ENCODE measurements at places on chromosomes 2 and 18.

GRCh38 chr2:17713291-17713690 lies 40.3 kb downstream of the SMC6 start:
- DNase-seq, result no peak

DNA sequence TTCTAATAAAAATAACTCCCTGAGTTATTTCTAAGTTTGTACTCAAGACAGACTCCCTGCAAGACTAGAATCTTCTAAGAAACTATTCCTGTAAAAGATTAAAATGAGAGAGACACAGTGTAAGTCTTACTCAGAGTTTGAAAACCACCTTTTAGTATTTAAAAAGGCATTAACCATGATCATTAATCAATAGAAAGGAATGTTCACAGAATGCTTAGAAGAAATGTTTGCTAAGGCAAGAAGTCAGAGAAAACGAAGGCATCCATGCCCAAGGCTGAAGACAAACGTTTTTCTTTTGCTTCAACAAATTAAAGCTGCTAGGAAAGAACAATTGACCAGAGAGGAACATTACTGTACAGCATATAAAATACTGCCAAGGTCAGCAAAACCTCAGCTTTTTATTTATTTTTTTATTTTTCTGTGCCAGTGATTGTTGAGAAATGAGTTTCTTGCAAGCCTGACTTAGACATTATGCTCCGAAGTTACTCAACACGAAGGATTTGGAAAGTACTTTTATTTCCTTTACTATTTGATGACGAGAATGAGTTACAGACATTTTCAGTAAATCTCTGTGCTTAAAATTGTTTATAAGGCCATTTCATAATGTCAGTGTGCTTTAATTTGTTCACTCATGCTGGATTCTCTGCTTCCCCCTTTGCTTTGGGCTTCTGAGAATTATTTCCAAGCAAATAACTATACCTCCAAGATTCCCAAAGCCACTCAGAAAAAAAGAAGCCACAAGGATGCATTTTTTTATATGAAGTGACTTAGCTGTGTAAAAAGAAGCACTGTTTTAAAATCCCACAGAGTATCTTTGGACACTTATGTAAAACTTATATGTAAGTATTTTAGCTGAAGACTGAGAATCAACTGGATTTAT lies 20.5 kb downstream of the RND3 start:
- no peak for DNase-seq

GRCh38 chr2:26464390-26465265 lies 13.3 kb downstream of the OTOF start:
- DNase-seq, result no peak

DNA sequence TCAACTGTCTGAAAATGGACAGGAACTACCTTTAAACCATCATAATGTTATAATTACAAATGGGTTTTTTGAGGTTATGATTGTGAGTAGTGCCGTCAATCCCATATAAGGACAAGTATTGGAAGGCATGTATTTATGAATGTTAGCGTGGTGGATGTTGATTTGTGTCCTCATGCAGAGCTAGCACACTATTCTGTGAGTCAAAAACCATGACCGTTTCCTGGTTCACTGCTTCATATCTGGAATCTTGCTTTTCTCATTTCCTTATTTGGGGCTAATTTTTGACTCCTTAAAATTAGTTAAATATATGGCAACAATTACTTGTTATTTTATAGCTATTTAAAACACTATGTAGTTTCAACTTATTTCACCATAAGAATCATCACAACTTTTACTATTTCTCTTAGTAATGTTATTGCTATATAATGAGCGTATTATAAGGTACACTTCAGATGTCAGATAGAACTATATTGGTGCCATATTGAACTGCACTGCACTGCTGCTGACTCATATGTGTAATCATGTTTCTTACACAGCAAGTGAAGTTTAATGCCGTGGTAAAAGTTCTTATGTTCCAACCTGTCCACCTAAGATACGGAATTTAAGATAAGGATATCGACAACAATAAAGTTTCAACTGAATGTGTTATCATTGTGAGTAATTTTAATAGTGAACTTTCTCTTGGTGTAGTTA lies 192.8 kb downstream of the PTGR3 start:
- no peak for DNase-seq

- peak; percentile 6 for DNase-seq
Observed at GRCh38 chr2:171598713-171599319, 76.5 kb downstream of the CYBRD1 start.

GRCh38 chr2:104430359-104430740 lies 423.6 kb upstream of the POU3F3 start:
- DNase-seq, result no peak

- DNase-seq, result no peak
Observed at GRCh38 chr2:231931481-231931915, 5.3 kb upstream of the NPPC start.

GRCh38 chr2:160305081-160305750 lies 105.1 kb upstream of the ITGB6 start:
- no peak for DNase-seq

- DNase-seq, result no peak
Observed at GRCh38 chr18:76426737-76427305, 68.2 kb downstream of the ZNF516 start.

GRCh38 chr2:239376351-239376750 lies 24.5 kb downstream of the HDAC4 start:
- no peak for DNase-seq

DNA sequence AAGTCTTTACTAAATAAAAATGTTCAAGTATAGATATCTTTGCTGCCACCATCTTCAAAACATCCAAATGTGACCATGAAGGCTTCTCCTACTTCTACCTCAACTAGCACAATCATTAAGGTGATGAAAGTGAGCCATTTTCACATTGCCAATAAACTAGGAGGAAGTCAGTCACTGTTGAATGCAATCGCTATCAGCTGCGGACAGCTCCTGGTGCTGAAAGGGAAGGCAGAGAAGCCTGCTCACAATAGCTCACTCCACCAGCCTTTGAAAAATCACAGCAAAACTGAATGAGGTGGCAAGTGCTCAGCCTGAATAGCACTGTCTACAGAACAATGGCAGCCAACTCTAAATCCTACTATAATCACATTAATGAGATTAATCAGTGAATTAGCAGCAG lies 2.2 kb downstream of the MYT1L start:
- no peak for DNase-seq

GRCh38 chr2:224354632-224355211 lies 47.2 kb downstream of the FAM124B start:
- no peak for DNase-seq

- no peak for DNase-seq
Observed at GRCh38 chr2:113229795-113230194, 48.9 kb downstream of the PAX8 start.

GRCh38 chr2:161206471-161207032 lies 46.3 kb downstream of the TANK start:
- DNase-seq, result no peak

DNA sequence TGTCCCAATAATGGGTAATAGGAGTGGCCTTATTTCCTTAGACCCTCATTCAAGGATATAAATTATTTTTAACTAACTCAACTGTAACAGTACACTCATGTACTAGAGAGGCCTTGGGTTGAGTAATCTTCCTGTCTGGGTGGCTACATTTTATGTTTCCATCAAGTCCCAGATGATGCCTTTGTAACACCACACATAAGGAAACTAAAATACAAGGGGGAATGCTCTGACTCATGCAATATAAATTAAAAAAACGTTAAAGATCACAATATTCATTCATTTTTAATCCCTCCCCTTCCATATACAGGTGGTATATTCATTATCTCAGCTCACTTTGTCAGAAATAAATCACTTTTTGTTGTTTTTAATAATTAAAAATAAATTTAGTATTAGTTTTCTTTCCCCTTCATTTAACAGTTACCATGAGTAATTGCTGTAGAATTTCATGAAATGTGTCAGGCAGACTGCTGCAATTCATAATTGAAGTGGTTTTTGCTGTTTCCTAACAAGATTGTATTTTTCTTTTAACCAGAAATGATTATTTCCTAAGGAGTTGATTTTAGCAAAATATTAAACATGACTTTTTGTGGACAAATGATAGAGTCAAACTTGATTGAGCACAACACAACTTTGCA lies 1403.6 kb downstream of the SUCLG1 start:
- no peak for DNase-seq

GRCh38 chr2:138500592-138501424 lies 762 bp upstream of the SPOPL start:
- no peak for DNase-seq

DNA sequence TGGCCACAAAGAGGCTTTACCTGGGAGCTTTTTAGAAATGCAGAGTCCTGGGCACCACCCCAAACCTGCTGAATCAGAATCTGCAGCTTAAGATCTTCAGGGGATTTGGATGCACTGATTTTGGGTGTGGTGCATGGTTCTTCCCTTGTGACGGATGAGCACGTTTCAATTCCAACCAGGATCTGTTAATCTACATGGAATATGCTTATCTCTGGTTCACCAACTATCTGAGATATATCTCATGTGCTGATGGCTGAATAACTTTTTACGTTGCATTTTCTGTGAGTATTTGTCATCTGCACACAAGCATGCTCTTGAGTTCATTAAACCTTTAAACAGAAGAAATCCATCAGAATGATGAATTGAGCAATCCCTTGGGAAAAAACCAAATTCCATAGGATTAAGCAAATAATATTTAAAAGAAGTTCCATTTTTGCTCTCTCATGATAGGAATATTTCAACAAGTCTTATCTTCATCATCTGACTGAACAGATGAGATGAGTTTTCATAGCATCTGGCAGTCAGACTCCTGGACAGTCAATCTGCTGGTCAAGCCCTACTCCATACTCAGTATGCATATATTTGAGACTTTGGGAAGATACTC lies 120.6 kb downstream of the PLB1 start:
- DNase-seq, result no peak

DNA sequence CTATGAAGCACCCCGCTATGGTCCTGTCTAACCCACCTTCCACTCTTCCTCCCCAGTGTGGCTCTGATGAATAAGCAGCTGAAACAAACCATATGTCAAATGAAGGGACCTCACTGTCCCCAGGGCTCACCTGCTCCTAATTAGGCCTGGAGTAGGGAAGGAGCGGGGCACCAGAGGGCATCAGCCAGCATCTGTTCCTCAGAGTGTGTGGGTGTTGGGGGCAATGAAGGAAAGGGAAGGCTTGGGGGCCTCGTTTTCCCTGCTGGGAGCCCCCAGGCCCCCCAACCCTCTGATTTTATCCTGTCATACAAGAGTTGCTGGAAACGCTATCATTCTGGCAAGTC lies 274.7 kb downstream of the HAUS1 start:
- no peak for DNase-seq

DNA sequence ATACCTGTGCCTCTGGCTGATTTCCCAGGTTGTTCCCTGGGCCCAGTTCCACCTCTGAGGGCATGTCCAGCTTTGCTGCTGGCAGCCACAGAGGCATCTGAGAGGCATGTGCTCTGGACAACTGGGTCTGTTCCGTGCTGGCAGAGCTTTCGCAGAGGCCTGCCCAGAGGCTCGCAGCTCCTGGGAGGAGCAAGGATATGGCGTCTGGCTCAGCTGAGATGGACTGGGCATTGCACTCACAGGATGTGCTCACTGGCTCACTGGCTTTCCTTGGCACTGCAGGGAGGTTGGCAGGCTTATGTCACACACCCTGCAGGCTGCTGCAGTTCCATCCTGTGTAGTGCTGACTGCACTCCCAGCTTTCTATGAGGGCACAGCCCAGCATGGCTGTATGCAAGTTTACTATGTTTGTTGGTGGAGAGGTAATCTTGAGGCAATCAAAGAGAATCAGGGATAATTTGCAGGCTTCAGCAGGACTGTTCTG lies 172.3 kb downstream of the PRKCE start:
- DNase-seq, result no peak

- no peak for DNase-seq
Observed at GRCh38 chr2:209511637-209512036, 87.8 kb downstream of the MAP2 start.

- no peak for DNase-seq
Observed at GRCh38 chr2:238160206-238161129, 1.7 kb downstream of the ERFE start.

DNA sequence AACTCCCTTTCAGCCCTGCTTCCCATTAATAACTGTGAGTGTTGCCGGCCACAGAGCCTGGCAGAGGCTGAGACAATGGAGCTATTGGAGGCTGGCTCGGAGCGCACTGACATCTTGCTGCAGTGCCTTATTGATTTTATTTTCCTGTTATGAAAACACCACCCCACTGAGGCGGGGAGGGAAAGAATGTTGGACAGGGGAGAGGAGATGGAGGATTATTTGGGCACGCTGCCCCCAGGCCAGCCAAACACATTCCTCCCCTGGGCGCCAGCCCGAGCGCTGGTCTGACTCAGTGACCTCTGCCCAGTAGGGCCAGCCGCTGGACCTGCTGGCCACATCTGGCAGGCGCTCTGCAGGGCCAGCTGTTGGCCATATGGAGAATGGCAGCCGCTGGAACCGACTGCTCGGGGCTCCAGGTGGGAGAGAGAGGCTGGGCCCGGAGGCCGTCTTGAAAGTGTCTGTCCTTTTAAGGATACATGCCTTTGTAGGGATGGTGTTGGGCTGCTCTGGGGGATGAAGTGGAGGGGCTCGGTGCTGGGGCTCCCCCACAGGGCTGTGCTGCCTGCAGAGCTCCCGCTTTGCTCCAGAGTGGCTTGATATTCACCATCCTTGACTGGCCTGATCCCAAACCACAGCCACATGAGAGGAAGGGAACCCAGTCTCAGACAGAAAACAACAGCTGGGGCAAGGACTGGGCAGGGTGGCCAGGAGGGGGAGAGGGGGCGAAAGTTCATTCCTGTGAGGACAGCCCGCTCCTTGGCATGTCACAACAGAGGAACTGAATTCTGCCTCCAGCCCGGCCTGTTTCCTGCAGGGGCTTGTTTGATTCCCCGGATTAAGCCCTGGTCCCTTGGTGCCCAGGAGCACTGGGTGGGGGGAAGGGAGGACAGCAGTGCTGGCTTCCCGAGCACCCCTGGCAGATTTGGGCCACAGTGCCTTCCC lies 179.0 kb downstream of the KLHL29 start:
- DNase-seq, result no peak

DNA sequence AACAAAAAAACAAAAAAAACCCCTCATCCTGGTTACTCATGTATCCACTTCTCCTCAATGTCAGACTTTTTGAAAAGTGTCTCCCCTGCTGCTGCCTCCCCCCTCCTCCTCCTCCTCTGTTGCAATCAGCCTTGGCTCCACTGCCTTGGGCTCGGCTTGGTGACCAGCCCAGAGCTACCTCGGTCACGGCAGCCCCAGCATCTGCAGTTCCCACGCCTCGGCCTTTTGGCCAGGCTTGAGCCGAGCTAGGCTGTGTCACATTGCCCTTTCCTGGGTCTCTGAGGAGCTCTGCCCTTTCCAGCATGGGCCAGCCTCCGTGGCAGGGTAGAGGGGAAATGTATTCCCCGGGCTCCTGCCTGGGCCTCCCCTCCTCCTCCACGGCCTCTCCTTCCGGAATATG lies 22.7 kb upstream of the INHBB start:
- DNase-seq, result no peak

DNA sequence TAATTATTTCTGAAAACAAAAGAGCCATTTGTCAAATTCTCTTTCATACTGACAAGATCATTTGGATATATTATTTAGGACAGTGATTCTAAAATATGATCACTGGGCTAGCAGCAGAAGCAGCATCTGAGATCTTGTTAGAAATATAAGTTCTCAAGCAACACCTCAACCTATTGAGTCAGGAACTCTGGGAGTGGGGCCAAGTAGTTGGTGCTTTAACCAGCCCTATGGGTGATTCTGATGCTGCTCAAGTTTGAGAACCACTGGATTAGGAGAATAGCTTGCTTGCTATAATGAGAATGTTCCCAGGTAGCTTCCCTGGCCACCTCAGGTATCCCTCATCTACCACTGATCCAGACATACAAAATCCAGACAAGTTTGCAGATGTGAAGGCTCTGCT lies 466.9 kb upstream of the CELF4 start:
- DNase-seq, result no peak

- DNase-seq, result no peak
Observed at GRCh38 chr2:29776406-29776805, 145.0 kb downstream of the ALK start.

Data from stimulated activated CD8-positive, alpha-beta memory T cell treated with anti-CD3 and anti-CD28 coated beads, Interleukin-2, amount 100 ng/mL, for 1 hour (primary cell).